Activated naive CD8-positive, alpha-beta T cell treated with anti-CD3 and anti-CD28 coated beads for 36 hours (primary cell): ENCODE measurements at places on chromosomes 11 and 22. TPM values are rescaled to one million over a fixed set of nuclear protein-coding genes. Genes with fewer than 3 reads are reported as not detected.
A peak's percentile ranks its signal among the peaks of the same experiment; 100 is the strongest.

DNA sequence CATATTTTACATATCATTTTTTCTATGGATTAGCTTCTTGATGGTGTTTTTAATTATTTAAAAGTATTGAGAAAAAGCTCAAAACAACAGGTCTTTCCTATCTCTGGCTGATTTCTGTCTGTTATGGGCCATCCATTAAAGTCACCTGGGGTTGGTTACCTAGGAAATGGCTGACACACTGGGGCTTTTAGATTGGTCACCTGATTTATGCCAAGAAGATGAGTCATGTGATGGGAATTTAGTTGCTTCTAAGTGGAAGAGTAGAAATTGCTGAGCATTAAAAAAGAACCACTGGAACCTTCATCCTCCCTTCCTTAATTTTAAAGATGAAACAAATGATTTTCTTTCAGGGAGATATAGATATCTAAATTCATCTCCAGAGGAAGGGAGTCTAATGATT, 48.8 kb upstream of the LARGE1 start:
- DNase-seq: no peak

GRCh38 chr11:115194802-115195110, 309.5 kb downstream of the CADM1 start:
- DNase-seq: no peak

FXYD6 gene
- total RNA-seq: 0.18 TPM

SLC5A1 gene
- not detected for total RNA-seq

DNA sequence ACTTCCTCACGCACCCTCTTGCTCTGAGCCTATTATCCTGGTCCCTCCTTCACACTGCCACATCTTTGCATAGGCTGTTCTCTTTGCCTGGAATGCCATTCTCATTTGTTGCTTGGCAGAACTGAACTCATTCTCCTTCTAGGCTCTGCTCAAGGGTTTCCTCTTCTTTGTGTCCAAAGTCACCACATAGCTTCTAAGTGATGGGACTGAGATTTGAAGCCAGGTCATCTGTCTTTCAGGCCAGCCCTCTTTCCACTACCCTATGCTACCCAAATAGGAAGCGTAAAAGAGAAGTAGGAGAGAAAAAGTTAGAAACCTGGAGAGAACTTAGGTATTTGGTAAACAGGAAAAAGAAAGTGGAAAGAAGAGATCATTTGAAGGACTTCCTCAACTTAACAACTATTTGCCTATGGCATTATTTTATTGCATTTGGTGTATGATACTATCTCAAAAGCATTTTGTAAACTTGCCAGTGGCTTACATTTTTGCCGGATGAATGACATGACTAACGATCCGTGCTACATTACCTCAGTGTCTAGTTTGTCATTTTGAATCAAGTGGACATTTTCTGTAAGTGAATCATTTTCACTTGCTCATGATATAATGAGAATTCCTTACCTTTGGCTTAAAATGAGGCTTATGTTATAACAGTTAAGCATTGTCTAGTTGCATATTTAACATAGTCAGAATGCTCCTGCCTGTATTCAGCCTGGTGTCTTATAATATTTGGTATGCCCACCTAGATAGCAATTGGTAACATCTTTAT, 18.5 kb downstream of the NF2 start:
- no peak for DNase-seq

SNX32 gene
- total RNA-seq: 2.4 TPM

DNA sequence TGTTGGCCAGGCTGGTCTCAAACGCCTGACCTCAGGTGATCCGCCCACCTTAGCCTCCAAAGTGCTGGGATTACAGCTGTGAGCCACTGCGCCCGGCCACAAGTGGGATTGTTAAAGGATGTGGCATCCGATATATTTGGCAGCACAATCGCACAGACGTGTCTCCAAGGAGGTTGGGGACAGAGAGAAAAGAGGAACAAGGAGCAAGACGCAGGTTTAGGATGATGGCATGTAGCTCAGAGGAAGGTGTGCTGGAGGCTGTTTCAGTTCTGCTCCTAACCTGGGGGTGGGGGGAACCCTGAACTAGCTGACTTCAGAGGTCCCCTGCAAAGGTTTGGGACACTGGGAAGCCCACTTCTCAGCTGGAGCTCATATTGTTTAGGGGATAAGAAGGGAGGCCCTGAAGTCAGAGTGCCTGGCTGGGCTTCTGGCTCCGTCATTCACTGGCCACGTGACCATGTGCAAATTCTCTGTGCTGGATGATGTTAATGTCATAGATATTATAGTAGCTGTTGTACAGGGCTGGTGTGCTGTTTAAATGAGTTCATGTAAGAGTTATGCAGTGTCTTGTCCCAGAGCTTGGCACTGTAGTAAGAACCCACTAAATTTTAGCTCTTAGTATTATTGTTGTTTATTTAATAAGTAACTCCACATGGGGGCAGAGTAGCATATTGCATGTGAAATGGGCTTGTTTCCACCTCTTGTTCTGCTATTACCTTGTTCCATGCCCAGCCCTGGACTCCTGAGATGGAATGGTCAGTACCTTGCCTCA, 129.7 kb downstream of the ST3GAL4 start:
- DNase-seq: no peak

- DNase-seq: peak; percentile 56
Observed at GRCh38 chr22:37186228-37186996, 1.6 kb downstream of the C1QTNF6 start.

GRCh38 chr22:41672780-41673509, 15.7 kb downstream of the SNU13 start:
- DNase-seq: no peak

EMID1 gene
- not detected for total RNA-seq

DNA sequence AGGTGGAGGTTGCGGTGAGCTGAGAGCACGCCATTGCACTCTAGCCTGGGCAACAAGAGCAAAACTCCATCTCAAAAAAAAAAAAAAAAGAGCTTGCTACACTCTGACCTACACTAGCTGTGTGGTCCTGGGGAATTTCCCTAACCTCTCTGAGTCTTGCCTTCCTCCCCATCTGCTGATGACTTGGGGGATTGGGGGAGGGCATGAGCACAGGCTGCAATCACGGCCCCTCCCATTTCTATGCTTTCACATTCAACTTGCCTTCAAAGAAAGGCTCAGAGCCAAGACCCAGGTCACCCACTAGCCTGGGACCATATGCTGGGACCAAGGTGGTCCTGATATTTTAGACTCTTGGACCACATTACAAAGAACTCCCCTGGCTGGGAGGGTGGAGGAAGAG, 39.8 kb upstream of the TEF start:
- DNase-seq: peak; percentile 57

- no peak for DNase-seq
Observed at GRCh38 chr11:134243913-134244312, 9.2 kb downstream of the THYN1 start.

- DNase-seq: no peak
Observed at GRCh38 chr22:38169116-38169515, 12.5 kb downstream of the PLA2G6 start.

LDLRAD3 gene
- total RNA-seq: 0.12 TPM

GRCh38 chr11:125338886-125339811, 156.9 kb downstream of the FEZ1 start:
- no peak for DNase-seq

DNA sequence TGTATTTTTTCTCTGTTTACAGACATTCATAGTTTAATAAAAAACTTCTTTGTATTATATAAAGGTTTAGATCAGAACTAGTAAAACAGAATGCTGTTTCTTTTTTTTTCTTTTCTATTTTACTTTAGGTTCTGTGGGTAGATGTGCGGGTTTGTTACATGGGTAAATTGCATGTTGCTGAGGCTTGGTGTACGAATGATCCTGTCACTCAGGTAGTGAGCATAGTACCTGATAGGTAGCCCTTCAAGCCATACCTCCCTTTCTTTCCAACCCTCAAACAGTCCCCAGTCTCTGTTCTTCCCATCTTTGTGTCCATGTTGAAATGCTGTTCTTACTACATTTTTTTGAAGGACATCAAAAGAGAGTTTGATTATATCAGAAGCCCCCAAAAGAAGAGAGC, 3.2 kb downstream of the ATM start:
- no peak for DNase-seq

DBX1 gene
- not detected for total RNA-seq

NFRKB gene
- 33.2 TPM for total RNA-seq

DNA sequence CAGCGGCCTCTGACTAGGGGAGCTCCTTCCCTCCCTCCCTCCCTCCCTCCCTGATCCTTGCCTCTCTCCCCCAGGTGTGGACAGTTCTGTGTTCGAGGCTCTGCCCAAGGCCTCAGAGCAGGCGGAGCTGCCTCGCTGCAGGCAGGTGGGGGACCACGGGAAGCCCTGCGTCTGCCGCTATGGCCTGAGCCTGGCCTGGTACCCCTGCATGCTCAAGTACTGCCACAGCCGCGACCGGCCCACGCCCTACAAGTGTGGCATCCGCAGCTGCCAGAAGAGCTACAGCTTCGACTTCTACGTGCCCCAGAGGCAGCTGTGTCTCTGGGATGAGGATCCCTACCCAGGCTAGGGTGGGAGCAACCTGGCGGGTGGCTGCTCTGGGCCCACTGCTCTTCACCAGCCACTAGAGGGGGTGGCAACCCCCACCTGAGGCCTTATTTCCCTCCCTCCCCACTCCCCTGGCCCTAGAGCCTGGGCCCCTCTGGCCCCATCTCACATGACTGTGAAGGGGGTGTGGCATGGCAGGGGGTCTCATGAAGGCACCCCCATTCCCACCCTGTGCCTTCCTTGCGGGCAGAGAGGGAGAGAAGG, 11.1 kb upstream of the POU2F3 start:
- no peak for DNase-seq

DNA sequence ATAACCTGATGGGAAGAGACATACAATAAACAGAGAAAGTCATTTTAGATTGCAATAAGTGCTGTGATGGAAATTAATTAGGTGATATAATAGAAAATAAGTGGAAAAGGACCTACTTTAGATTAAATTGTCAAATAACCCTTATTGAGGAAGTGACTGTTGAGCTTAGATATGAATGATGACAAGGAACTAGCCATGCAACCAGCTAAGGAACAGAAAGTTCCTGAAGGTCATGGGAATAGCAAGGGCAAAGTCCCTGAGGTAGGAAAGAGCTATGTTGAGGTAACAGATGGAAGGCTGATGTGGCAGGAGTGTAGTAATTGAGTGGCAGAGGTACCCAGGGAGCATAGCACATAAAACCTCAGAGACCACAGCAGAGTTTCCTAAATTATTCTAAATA, 135.2 kb downstream of the WNT11 start:
- DNase-seq: no peak

- no peak for DNase-seq
Observed at GRCh38 chr11:59767225-59767611, 12.0 kb downstream of the STX3 start.

DNA sequence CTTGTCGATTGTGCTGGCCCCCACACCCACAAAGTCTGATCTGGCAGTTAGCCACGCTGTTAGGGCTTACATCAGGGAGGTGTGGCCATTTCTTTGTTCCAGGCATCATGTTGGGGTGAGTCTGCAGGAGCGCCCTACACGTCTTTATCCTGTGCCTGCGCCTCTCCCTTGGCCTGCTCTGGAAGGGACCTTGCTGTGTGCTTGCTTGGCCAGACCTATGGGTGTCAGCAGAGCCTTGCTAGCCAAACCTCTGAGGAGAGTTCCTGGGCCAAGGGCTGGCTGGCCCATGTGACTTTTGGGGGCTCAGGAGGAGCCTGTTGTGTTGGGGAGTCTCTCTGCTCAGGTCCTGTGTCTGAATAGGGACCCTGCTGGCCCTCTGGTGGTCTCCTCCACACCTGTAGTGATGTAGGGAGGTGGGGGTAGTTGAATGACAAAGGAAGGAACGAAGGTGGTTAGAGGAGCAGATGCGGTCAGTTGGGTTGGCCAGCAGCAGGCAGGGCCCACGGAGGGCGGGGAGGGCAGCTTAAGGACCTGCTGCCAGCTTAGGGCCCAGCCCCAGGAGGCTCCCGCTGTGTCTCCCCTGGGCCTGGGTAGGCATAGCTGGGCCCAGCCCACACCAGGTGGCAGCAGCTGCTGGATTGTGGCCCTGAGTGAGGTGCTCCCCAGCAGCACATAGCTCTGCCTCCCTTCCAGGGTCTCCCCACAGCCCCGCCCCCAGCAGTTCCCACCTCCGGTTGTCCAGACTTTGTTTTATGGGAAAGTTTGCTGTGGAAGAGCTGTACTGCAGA, 7.9 kb downstream of the PPIL2 start:
- no peak for DNase-seq

OR11H1 gene
- not detected for total RNA-seq

DNA sequence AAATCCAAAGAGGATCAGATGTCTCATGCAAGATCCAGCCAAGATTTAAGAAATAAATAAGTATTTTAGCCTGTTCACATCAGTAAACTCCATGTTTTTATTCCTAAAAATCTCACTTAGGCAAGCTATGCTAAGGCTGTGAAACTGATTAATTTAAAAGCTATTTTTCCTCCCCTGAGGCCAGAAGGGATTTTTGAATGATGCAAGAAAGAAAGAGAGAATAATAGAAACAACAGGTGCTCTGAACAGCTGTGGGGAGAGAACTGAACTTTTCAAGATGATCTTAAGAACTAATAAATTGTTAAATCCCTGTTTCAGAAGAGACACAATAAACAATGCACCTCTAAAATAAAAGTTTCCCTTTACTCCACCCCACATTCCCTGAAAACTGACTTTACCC, 241.6 kb downstream of the DLG2 start:
- DNase-seq: no peak

DNA sequence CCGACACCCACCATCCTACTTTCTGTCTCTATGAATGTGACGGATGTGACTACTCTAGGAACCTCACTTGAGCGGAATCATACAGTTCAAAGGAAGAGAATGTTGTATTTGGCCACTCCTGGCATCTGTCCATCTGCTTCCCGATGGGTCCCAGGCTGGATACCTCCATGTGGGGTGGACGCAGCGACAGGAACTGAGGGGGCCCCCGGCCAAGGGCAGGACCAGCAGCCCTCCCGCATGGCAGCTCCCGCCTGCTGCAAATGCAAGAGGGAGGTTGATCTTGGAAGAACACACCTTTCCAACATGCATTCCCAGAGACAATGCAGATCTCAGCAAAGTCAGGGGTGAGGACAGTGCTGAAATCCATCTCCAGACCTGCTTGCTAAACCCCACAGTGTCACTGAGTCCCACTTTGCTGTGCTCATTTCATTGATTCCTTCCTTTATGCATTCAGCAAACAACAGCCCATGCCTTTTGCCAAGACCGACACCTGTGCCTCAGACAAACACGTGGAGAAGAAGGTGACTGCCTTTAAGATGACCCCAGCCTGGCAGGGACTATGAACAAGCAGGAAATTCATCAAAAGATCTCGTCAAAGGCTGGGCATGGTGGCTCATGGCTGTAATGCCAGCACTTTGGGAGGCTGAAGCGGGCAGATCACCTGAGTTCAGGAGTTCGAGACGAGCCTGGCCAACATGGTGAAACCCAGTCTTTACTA, 246.2 kb downstream of the CTTN start:
- DNase-seq: no peak

DNA sequence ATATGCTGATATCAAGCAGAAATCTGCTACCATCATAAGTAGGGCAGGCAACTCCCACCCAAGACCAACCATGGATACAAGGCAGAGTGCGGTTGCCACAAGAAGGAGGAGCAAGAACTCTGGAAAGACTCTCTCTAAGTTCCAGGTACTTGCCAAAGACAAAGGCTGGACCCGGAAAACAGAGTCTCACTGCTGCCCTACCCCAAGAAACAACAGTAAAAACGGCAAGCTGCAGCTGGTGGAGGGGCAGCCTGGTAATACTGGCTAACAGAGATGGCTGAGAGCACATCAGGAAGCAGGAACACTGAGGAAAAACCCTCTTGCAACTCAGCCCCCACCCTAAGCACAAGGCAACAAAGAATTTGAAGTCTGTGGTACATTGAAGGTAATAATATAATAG, 27.7 kb upstream of the NXPE2 start:
- DNase-seq: no peak

- peak; percentile 8 for DNase-seq
Observed at GRCh38 chr11:86671531-86672006, 847 bp downstream of the ME3 start.

- DNase-seq: no peak
Observed at GRCh38 chr11:46116007-46116711, 5.1 kb downstream of the PHF21A start.

F2 gene
- not detected for total RNA-seq
